ENCODE measurements at places on chromosomes 13 and 19.

DNA sequence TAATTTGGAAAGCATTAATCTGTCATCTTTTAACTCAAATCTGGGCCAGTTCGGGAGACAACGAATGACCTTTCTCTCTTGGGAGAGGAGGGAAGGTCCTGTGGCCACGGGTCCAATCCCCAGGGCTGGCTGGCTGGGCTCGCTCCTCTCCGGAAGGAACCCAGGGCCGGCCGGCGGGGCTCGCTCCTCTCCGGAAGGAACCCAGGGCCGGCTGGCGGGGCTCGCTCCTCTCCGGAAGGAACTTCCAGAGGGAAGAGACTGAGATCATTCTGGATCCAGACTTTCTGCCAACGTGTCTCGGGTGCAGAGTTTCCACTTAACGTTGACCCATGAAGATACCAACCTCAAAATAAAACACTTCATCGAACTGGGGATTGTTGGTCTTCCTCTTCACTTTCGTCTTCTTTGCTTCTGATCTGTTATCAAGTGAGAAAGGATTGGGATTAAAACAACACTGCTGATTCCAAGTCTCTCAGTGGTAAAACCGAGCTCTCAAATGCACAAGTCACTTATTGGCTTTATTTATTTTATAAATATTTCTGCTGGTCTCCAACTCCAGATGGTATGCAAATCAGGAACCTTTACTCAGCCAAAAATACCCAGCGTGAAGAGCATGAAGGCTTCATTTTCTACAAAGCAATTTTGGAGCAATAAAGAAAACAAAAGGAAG is 53.3 kb upstream of the C13orf46 start:
- no peak for DNase-seq

GRCh38 chr13:65336916-65337315 is 1893.2 kb downstream of the PCDH9 start:
- no peak for DNase-seq

DNA sequence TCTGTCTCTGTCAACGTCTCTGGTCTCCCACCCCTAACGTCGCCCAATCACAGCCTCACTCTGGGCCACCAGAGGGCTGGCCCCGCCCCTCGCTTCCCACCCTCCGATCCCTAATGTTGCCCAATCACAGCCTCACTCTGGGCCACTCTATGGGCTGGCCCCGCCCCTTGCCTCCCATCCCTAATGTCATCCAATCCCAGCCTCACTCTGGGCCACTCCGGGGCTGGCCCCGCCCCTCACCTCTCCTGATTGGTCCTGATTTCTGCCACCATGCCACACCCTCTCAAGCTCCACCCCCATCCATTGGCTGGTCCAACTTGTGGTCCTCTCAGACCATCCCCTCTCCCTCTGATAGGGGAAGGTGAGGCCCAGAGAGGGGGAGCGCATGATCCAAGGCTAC is 24.9 kb downstream of the CELF5 start:
- DNase-seq, result no peak

GRCh38 chr13:56189439-56189838 is 951.3 kb upstream of the PRR20A start:
- no peak for DNase-seq

- no peak for DNase-seq
These were observed 26.5 kb upstream of the CASP14 start for GRCh38 chr19:15022752-15023151.

GRCh38 chr13:75978818-75979217 is 342.7 kb downstream of the LMO7 start:
- DNase-seq, result no peak

GRCh38 chr19:590396-590745 is 690 bp downstream of the HCN2 start:
- no peak for DNase-seq

DNA sequence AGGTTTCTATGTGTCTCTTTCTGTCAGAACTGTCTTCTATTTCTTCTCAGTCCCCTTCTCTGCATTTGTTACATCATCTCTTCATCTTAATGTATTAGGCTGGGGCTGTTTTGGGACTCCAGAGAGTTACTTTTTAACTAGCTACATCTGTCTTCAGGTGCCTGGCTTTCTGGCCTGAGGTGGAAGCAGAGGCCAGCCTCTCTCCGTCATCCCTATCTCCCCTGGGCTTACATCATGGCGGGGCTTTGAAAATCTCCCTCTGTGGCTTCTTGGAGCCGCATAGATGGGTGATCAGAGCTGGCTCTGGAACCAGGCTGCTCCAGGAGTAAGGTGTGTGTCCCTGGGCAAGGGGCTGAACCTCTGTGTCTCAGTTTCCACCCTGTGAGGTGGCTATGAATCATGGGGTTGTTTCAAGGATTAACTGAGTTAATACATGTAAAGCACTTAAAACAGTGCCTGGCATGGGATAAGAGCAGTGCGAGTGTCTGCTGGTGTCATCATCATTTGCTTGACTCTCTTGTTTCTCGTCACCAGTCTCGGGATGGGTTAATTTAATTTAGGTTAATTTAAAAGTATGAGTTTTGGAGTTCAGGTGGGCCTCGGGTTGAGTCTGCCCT is 2.0 kb downstream of the EPN1 start:
- no peak for DNase-seq

- no peak for DNase-seq
These were observed 253.8 kb downstream of the SLITRK5 start for GRCh38 chr13:87925006-87925405.

DNA sequence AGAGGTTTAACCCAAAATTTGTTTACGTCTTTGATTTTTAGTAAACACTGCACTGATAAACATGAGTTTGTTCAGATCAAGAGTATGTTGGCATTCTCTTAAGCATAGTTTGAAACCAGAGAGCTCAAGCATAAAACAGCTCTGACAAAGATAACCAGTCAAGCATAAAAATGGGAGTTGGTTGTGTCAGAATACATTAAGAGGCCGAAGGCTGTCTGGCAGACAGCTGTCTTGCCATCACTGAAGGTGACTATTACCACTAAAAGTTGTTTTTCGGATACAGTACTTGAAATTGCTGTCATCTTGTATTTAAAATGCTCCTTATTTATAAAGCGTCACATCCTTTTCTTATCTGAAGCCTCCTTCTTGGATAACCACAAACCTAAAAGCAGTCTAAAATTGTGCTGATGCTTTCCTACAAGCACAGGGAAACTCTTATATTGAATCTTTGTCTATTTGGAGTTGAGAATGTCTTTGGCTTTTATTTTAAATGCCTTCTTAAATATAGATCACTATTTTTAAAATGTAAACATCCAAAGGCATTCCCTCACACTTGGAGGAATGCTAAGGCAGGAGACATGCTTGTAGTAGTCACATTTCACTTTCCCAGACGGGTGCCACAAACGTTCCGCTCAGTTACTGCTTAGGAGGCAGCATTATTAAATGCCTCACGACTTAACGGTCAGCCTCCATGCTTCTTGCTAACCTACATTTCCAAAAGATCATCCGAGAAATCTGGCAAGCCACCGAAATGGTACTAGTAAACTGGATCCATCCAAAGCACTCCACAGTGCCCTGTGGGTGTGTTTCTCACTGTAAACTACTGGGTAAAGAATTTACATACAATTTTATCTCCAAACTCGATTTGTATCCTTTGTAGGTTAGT is 1.5 kb downstream of the SMAD9 start:
- DNase-seq, result no peak

DNA sequence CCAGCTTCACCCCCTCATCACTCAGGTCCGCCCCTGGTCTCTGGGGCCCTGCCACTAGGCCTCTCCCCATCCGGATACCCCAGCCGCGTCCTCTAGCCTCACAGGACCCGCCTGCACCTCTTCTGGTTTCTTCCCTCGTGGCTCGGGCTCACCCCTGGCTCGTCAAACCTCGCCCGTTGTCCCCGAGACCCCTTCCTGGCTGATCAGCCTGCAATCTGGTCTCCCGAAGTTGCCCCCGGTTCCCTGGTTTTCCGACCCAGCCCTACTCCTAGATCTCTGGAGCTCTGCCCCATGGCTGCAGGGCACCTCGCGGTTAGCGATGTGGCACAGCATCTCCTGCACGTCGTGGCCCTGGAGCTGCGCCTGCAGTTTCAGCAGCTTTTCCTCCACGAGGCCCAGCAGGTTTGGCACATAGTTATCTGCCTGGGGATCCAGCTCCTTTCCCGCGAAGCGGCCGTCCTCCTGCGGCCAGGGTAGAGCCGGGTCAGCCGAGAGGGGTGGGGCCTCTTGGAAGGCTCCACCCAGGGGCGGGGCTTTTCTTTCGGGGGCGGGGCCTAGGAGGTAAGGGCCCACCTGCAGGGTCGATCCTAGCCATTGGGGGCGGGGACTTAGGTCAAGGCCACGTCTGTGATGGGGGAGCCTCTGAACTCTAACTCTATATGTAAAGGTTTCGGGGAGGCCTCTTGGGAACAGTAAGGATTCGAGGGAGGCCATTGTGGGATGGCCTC is 2.4 kb upstream of the RGL3 start:
- no peak for DNase-seq

DNA sequence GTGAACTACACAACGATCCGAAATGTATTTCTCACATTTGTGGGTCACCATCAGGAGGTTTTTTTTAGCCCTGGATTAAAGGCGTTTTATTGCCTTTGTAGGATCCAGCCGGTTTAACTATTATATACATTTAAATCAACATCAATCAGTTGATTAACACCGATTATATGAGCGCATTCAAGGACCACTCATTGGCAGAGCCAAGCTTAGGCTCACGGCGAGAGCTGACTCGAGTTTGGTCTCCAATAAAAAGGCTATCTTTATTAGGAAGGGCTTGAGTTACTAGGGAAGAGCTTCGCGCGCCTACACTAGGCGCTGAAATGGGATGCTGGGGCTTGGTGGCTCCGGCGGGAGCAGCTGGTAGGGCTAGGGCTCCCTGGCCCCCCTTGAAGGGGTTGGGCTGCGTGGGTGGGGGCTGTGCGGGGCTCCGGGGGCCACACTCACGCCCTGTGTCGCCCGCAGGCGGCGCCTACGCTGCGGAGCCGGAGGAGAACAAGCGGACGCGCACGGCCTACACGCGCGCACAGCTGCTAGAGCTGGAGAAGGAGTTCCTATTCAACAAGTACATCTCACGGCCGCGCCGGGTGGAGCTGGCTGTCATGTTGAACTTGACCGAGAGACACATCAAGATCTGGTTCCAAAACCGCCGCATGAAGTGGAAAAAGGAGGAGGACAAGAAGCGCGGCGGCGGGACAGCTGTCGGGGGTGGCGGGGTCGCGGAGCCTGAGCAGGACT is 4.2 kb downstream of the PDX1 start:
- no peak for DNase-seq

GRCh38 chr13:98310485-98311199 is 133.6 kb upstream of the RNF113B start:
- no peak for DNase-seq

DNA sequence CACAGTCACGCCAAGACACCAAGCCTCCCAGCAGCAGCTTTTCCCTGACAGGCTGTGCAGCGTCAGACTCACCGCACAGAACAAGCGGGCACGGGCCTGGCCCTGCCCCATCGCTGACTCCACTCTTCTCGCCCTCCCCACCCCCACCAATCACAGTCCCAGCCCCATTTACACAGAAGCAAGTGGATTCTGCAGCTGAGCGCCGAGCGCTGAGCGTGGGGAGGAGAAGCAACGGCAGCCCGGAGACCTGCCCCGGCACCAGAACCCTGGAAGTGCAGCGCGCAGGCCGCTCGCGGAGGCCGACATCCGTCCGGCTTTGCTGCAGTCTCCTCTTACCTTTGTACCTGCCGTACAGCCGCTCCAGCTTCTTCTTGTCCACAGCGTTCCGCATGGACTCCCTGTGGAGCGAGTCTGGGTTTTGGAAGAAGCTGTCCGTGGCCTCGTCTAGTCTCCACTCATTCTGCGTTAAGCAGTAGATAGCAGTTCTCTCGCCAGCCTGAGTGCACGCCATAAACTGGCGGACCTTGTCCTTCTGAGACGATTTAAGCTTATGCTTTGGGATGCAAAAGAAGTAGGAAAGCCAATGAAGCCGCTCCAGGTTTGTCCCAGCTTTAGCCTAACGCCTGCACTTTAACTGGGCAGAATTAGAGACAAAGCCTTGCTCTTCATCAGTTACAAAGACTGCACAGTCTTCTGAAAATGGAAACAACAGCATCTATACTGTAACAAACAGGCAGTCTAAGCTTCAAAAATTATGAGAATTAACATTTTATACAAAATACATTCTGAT is 6.8 kb downstream of the DCUN1D2 start:
- DNase-seq, result no peak

DNA sequence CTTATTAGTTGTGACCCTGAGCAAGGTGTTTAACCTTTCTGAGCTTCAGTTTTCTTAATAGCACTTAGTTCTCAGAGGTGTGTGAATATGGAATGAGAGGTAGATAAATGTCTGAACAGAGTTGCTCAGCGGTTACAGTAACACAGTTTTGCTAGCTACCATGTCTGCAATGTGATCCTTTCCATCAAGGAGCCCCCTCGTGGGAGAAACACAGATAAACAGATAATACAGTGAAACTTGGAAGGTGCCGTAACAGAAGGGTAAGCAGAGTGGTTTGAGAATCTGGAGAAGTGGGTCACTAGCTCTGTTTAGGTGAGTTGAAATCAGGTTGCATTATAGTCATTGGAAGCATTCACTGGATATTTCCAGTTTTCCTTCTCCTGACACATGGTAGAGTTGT is 38.9 kb downstream of the IRS2 start:
- DNase-seq, result no peak

DNA sequence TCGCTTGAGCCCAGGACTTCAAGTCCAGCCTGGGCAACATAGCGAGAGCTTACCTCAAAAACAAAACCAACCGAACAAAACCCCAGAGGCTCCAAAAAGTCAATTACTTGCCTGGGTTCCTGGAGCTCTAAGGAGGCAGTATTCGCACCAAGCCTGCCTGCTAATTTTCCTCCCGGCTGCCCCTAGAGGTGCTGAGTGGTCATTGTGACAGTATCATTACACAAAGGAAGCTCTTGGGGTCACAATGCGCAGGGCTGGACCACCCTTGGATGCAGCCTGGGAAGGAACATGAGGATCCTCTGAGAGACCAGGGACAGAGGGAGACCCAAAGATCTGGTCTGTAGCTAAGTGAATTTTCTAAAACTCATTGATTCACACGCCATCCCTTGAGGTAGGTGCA is 8.5 kb upstream of the PEX11G start:
- no peak for DNase-seq

- DNase-seq, result no peak
These were observed 583 bp downstream of the CCDC61 start for GRCh38 chr19:45995715-45996385.

Measured in GF-D8 (cell line).